ENCODE measurements at places on chromosomes 12 and 14.
A peak's percentile ranks its signal among the peaks of the same experiment; 100 is the strongest.

DNA sequence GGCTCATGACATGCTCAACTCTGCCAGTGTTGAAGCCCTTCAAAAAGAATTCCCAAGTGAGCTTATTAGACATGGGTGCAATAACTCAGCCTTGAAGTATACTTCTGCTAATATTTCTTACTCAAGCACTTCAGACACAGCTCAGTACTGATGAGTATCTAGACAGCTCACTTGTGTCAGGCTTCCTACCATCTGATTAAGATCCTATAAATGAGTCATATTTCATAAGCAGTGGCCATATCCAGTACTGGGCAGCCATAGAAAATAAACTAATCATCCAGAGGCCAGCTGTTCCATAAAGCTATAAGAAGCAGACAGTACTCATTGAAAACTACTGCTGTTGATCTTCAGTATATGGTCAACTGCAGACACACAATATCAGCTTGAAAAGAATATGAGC, 12.9 kb downstream of the FSCB start:
- no peak for DNase-seq

- peak; percentile 41 for DNase-seq
These were observed 29.0 kb upstream of the AMN start for GRCh38 chr14:102893452-102893851.

GRCh38 chr14:75022655-75023054, 19.9 kb downstream of the EIF2B2 start:
- peak; percentile 32 for DNase-seq

DNA sequence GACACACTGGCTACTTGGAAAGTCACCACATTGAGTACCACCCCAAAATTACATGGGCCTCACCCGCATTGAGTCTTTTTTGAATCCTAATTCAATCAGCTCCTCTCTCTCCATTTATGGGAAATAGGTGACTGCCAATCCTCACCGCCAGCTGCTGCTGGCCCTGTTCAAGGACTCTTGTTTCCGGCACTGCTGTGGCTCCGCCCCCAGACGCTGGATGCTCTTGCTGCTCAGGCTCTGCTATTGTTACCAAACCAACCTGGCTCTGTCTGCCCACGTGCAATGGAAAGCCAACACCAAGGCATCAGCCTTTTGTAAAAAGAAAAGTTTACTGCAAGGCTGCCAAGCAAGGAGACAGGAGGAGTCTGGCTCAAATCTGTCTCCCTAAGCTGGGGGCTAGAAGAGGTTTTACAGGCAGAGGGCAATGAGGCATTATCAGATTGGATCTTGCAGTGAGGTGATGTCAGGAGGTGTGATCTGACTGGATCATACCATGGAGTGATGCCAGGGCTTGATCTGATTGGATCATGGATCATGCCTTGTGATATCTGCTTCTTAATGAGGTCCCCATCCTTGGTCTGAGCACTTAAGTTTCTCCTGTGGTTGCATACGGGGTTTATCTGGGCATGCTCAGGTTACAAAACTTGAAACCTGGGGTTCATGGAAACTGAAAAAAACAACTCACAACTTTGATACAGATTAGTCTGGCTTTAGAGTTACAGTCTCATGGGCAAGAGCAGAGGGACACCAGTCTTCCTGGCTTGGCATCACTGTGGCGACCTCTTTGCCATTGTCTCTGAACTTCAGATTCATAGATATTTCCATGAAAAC, 117.1 kb upstream of the SLC35F4 start:
- peak; percentile 76 for DNase-seq

GRCh38 chr14:64598404-64598803, 48.6 kb downstream of the PPP1R36 start:
- no peak for DNase-seq

- no peak for DNase-seq
These were observed 118.2 kb upstream of the GSC start for GRCh38 chr14:94888121-94888520.

- no peak for DNase-seq
These were observed 39.6 kb downstream of the SLC15A4 start for GRCh38 chr12:128784030-128784760.

DNA sequence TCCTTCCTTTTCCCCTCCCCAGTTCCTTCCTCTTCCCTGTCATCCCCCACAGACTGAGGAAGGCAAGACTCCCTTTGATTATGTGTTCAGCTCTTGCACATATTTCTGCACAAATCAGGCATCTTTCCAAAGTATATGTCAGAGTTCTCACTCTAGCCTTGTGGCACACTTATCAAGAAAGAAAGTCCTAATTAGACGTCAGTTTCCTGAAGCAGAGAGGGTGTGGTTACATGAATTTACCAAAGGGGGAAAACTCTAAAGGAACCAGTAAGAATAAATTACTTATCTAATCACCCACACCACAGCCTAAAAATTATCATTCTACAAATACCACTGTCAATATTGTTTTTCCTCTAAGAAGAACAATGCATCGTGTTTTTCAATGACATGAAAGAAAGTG, 120.7 kb upstream of the GRIP1 start:
- no peak for DNase-seq

DNA sequence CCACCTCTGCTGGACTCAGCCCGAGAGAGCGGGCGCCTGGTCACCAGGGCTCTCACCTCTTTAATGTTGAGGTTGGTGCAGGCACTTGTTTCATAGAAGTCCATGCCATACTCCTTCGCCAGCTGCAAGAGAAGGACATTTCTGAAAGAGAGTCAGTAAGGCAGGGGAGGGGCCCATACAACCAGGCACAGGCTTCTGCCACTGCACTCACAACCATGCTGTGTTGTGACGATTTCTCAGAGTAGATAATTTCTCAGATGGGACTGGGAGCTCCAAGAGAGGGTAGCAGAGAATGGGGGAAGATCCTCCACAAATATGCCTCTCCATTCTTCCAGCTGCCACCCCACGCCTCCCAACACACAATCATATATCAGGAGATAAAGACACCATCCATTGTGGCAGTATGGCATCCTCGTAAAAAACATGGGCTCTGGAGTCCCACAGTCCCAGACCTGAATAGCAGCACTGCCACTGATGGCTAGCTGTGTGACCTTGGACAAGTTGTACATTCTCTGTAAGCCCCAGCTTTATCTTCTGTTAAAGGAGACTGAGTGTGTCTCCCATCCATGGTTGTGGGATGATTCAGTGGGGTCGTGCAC, 6.2 kb upstream of the GPX2 start:
- DNase-seq: no peak

- DNase-seq: no peak
These were observed 846.7 kb downstream of the TMEM121 start for GRCh38 chr14:106372870-106373652.

- DNase-seq: no peak
These were observed 30.0 kb downstream of the GALNT4 start for GRCh38 chr12:89494411-89495231.

DNA sequence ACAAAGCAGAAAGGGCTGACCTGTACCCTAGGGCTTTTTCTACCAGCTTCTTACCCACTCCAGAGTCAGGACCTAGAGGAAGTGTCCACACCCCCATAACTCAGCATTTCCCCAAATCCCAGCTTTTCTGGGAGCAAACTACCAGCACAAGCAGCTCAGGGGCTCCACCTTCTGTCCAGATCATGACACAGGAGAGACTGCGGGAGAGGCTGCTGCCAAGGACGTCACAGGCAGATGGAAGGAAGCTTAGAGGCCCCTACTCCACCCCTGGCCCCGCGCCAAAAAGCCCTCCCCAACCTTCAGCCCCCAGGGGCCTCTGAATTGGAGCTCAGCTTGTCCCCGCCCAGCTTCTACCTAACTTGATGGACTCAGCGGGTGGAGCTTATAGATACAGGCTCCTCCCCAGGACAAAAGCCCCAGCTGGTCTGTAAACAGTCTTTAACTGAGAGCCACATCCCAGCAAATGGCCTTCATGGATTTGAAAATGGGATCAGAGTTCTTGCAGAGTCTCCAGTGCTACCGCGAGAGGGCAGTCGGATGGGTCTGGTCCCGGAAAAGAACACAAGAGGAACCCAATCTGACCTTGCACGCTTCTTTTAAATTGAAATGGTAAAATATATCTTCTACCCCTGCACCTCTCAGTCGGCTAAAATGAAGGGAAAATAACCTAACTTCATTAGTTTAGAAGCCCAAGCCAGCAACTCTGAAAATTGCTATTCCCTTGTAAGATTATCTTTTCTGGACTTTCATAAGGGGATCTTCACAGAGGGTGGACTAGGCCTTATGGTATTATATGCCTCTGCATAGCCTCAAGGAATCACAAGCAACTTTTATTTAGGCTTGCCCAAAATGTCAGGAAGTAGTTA, 6.8 kb upstream of the BAZ2A start:
- DNase-seq: peak; percentile 99

DNA sequence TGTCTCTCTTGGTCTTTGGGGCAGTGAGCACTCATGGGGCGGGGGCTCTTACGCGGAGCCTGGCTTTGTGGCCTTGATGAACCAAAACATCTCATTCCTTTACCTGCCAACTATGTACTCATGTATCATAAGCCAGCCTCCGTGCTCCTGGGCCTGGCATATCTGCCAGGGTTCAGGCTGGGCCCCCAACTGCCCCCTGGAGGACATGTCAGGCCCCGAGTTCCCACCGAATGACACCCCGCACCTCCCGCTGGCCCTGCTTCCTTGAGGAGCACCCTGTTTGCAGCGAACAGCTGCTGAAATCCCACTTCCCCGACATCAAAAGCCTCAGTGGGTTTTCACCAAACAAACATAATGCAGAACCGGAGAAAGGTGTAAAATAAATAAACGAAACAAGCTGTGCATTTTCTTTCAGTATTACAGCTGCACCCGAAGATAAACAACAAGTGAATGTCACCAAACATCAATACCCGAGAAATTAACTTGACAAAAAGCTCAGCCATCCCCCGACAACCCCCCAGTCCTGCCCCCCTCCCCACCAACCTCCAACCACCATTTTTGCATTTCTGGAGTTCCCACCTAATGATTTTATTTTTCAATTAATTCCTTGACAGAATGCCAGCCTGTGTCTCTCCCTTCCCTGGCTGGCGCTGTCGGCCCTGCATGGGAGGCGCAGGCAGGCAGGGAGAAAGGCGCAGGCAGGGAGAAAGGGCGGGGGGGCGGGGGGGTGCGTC, 139.2 kb downstream of the RBM19 start:
- no peak for DNase-seq

GRCh38 chr12:47875746-47876439, 28.9 kb downstream of the VDR start:
- DNase-seq: no peak

GRCh38 chr14:24846261-24846660, 203.7 kb downstream of the STXBP6 start:
- no peak for DNase-seq

- no peak for DNase-seq
These were observed 46.3 kb upstream of the KICS2 start for GRCh38 chr12:64268409-64268808.

DNA sequence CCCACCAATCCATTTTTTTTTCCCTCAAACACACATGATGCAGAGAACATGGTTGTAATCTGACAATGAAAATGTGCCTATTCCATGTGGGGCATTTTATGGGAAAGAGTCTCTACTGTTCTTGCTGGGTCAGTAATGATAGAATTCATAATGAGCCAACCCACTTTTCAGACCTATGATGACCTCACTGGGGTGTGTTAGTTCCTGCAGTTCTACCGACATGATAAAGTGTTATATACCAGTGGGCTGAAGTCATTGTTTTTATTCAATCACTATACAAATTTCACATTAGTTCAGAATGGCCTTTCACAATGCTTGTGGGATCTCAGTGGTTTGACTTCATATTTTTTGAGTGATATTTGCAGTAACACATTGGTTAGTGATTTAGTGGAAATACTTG, 47.5 kb downstream of the PPFIBP1 start:
- DNase-seq: no peak

GRCh38 chr12:75921622-75922289, 109.8 kb downstream of the PHLDA1 start:
- DNase-seq: no peak

- DNase-seq: peak; percentile 42
These were observed 6.0 kb upstream of the SDSL start for GRCh38 chr12:113416091-113416754.

- DNase-seq: no peak
These were observed 132.8 kb upstream of the DNM1L start for GRCh38 chr12:32546272-32546671.

- no peak for DNase-seq
These were observed 210.9 kb upstream of the PRKD1 start for GRCh38 chr14:30138567-30138966.

DNA sequence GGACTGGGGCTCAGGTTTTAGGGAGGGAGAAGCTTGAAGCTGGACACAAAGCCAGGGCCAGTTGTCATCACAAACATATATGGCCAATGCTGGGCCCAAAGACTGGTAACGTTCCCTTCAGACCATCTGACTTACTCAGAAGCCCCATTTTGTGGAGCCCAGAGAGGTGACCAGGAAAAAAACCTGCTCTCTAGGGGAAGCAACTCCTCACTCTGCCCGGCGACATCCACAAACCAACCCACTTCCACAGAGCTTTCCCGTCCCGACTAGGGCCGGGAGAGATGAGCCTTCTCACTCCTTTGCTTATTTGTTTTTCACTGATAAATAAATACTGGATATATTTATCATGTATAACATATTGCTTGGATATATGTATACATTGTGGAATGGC, 180.9 kb upstream of the RTL1 start:
- DNase-seq: peak; percentile 25

- DNase-seq: no peak
These were observed 358.4 kb upstream of the TBX3 start for GRCh38 chr12:115042341-115042740.

- DNase-seq: no peak
These were observed 13.4 kb downstream of the ASB8 start for GRCh38 chr12:48143898-48144297.

- DNase-seq: peak; percentile 45
These were observed 1.1 kb upstream of the TRAF3 start for GRCh38 chr14:102775855-102776760.

GRCh38 chr14:50531595-50532501, 521 bp downstream of the MAP4K5 start:
- peak; percentile 53 for DNase-seq

GRCh38 chr12:93776581-93777018, 99.4 kb downstream of the CRADD start:
- DNase-seq: no peak

DNA sequence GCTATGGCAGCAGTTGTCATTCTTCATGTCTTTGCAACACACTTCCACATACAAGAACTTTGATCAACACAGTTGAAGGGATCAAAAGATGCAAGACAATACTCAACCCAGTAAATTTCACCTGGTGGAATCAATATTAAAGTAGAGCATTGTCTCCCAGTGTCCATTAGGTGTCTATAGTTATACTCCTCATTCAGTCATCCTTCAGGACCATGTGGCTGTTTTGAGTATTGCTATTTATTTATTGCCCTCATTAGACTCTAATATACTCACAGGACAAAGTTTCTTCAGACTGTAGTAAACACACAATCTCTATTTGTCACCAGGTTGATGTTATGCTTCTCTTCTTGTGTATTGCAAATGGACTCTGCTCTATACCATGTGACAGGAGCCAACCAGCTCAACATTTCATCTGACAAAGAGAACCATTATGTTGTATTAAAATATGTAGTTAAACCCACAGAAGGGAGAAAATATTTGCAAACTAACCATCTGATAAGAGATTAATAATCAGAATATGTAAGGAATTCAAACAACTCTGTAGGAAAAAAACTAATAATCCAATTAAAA, 146.6 kb downstream of the TGFB3 start:
- DNase-seq: no peak

- no peak for DNase-seq
These were observed 13.1 kb upstream of the RIN3 start for GRCh38 chr14:92500491-92500941.

Measured in adrenal gland (tissue), 19 donors.